ENCODE measurements at places on chromosomes 4 and X.

- DNase-seq: no peak
Measured at GRCh38 chr4:134888156-134888555, 686.6 kb upstream of the PABPC4L start.

DNA sequence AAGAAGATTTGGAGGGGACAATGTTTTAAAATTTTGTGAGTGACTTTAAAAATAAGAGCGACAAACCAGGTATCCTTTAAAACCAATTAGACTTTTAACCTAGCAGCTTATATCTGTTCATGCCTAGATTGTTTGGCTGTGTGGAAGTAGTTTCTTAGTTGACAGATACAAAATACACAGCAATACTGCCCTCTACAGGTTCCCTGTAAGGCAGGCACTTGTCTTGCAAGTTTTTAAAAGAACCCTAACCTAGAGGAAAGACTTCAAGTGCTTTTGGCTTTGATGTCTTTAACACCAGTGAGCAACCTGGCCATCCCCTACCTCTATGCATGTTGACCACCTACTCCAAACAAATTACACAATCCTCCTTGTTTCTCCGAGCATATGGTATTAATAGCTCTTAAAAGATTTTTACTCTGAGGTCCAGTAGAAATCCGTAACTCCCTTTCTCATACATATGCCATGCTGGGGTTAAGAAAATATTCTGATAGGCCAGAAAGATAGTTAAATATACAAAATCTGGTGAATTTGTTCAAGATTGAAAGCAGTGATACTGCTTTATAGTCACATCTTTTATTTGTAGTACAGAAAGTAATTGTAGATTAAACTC, 273.0 kb downstream of the ARHGAP24 start:
- peak; percentile 82 for DNase-seq

- DNase-seq: peak; percentile 72
Measured at GRCh38 chr4:159284113-159284512, 181.2 kb downstream of the RAPGEF2 start.

GRCh38 chr4:56149591-56149990, 200.8 kb downstream of the CEP135 start:
- peak; percentile 87 for DNase-seq

DNA sequence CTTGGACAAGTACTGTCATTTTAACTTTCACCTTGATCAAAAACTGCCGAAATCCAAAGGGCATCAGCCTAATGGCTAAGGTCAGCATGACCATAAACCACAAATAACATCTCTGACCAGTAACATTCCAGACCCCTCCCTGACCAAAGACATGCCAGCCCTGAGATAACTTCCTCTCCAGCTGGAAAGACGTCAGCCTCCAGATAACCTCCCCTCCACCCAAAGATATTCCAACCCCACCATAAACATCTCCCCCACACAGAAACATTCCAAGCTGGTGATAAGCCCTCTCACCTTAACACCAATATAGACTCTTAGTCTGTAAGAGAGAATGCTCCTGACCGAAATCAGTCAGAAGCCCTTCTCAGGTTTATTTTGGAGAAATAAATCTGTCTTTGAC, 7.4 kb downstream of the PPP1R2C start:
- DNase-seq: no peak
